ENCODE measurements at places on chromosomes 16 and 17.

- DNase-seq = peak; percentile 15
Observed at GRCh38 chr17:4142107-4142900, 526 bp downstream of the ZZEF1 start.

DNA sequence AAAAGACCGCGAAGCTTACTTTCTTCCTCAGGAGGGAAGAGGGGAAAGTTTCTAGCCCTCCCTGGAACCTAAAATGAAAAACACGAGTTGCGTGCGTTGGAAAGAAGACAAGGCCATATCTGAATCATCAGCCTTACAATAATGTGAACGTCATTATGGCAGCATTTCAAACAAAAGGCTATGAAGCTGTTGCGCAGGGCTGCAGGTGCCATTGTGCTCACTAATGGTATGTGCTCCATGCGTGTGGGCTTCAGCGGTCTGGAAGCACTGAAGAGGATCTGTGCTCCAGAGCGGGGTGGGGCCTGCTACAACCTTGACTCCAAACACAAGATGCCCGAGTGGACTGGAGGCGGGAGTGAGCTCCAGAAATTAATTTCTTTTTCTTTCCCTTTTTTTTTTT is 12.1 kb upstream of the CYB5B start:
- DNase-seq = no peak

DNA sequence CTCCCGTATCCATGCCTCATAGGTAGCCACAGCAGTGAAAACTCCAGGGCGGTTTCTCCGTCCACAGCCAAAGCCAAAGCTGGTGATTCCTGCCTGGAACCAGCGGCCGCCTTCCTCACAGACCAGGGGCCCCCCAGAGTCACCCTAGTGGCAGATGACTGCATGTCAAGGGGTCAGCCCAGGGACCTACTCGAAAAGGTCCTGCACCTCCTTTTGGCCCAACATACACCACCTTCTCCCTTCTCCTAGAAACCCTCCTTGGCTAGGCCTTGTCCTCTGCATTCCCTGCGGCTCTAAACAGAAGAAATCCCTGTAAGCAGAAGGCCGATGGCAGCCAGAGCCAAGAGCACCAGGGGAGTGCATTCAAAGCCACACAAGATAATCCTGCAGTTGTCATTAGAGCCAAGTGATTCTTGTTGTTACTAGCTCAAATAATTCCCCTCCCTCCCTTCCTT is 6.1 kb downstream of the PRSS36 start:
- DNase-seq = no peak

- no peak for DNase-seq
Observed at GRCh38 chr17:73634629-73635028, 9.6 kb downstream of the SDK2 start.

GRCh38 chr16:50360033-50360778 is 8.6 kb downstream of the BRD7 start:
- DNase-seq = no peak

DNA sequence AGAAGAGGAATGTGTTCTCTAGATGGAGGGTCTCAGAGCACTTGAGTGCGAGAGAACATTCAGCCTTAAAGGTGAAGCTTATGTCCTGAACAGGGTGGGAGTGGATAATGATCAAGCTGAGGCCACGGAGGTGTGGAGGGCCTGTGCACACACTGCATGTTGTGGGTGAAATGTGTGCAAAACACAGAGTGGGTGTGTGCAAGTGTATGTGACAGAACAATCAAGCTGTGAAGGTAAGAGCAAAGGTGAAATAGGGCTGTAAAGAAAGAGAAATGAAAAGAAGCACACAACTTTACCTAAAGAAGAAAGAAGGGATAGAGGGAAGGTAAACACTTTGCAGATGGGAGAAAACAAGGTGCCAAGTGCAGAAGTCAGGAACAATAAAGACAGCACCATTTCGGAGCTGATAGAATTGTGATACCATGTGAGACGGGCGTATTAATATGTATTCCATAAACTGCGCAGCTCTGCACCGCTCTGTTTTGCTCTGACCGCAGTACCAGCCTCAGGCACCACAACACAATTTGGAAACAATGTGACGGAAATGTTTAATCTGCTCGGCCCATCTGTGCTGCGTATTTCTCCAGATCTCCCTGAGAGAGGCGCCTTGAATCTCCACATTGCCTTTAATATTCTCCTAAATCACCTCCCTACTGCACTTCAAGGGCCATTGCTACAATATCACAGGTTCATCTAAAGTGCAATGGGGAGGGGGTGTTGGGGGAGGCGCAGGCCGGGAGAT is 40.6 kb downstream of the SNX11 start:
- no peak for DNase-seq

- DNase-seq = no peak
Observed at GRCh38 chr17:45127548-45128300, 4.6 kb downstream of the PLCD3 start.

- no peak for DNase-seq
Observed at GRCh38 chr16:81779536-81780320, 637 bp downstream of the PLCG2 start.

GRCh38 chr16:81544700-81545271 is 100.2 kb downstream of the CMIP start:
- DNase-seq = no peak

GRCh38 chr17:64426596-64426995 is 22.3 kb upstream of the MILR1 start:
- no peak for DNase-seq

DNA sequence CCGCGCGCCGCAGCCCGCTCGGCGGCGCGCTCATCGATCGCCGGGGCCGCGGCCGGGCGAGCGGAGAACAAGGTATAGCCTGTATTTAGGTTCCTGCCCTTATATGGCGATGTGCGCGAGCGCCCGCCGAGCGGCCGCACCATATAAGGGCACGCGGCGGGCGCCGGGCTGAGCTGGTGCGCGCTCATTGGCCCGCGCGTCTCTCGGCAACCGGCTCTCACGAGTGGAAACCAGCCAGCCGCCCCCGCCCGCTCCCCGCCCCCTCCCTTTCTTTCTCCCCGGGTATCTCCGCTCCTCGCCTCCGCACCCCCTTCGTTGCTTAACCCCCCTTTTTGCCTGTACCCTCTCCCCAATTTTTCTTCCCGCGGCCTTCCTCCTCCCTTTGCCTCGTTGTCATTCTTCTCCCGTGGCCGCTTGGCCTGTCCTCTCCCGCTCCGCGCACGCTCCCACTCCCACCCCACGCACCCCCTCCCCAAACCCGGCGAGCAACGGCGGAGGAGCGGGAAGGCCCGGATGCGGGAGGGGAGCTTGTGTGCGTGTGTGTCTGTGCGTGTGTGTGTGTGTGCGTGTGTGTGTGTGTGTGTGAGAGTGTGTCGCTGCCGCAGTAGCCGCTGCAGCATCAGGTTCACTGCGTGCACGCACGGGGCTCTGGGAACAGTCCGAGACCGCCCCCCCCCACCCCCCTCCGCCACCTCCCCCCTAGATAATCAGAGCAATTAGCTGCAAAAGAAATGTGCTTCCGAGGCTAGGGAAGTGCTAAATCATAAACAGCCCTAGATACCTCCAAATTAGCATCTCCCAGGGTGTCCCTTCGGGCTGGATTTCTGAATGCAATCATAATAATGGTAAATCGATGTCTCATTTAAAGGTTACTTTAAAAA is 13.5 kb upstream of the CBX8 start:
- peak; percentile 70 for DNase-seq

DNA sequence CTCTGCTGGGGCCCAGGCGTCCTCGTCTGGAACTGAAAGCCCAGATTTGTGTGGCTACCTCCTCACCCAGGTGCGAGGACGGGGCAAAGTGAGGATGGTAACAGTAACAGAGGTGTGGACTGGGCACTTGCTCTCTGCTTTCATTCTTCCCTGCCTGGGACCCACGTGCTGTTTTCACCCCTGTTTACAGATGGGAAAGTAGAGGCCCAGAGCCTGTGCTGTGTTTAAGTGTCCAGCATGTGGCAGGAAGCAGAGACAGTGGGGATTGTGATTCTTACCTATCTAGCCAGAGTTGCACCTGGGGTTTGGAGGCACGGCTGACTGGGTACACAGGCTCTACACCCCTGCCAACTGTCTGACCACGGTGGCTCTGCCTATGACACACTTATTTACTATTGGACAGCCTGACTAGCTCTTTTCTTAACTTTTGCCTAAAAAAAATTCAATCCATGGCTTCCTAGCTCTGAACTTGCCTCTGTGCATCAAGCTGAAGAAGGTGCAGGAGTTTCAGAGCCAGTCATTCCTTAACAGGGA is 155.4 kb downstream of the CLEC16A start:
- no peak for DNase-seq

DNA sequence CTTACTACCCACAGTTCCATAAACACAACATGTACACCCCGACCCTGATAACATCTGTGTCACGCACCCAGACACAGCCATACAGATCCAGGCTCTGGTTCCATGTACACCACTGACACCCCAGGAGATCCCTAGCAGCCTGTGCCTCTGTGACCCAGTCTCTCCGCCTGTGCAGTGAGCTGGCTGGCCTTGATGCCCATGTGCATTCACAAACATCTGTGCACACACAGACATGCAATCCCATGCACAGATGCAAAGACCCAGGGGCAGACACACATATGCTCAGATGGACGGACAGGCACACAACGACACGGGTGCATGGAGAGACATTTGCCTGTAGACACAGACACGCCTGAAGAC is 4.1 kb downstream of the CCDC102A start:
- DNase-seq = no peak

DNA sequence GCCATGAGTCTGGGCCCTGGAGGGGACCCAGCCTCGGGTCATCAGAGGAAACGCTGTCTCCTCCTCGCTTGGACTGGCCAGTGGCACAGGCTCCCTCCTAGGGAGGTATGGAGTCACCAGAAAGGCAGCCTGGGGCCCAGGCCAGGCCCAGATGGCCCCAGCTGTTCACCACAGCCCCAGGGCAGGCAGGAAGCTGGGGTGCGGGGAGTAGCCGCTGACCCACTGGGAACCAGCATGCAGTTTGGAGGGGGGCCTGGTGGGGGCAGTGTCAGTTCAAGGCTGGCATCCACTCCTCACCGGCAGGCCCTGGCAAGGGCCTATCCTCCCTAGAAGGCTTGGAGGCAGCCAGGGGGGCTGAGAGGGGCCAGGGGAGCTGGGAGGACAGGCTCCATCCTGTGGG is 48.8 kb downstream of the SDK2 start:
- no peak for DNase-seq

DNA sequence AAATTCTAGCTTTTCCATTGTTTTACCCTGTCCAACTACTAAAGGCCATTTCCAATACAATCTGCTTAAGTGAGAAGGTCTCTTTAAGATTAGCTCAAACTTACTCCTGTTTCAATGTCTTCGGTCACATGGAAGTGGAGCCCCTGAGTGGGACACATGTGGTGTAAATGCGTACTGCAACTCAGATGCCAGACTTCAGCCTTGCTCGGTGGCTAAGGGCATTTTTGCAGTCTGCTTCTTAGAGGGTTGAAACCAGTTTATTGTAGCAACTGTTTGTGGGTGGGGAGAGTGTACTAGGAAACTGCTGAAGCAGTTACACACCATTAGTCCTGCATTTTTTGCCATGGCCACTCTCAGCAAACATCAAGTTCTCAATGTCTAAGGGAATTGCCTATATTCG is 140.6 kb downstream of the PARN start:
- DNase-seq = no peak

- DNase-seq = no peak
Observed at GRCh38 chr16:11359370-11359769, 14.1 kb downstream of the RMI2 start.

DNA sequence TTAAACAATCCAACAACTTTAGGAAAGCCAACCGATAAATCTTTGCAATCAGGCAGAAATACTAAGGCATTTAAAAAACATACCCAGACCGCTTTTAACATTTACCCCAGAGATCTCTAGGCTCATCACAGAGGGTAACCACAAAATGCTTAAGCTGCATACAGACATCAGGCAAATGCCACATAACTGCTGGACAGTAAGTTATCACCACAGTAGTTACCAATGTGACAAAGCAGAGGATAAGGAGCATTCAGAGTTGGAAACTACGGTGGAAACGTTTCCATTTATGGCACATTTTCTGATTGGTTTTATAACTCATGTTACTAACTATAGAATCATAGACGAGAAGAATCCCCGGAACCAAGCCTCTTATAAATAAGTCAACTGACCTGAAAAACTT is 77.5 kb downstream of the KANSL1 start:
- no peak for DNase-seq

DNA sequence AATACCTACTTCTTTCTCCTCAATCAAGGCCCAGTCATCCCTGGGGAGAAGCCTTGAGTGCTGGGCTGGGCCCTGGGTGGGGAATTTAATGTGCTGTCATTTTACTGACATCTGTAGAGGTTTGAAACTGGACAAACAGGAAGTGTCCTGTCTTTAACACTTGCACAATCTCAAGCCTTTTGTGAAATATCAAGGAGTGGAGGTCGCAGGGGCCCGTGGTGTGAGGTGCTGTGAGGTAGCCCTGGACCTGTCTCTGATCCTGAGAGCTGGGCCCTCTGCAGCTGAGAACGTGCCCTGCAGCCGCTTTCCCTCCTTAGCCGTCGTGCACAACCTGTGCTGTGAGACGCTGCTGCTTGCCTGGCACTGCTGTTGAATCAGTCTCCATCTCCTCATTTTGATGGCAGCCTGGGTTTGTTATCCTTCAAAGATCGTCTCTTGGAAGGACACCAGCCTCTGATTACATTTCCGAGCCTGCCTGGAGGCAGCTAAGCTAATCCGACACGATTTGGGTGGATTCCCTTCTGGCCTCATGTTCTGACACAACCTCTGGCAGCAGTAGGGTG is 29.9 kb downstream of the SMARCE1 start:
- DNase-seq = no peak

DNA sequence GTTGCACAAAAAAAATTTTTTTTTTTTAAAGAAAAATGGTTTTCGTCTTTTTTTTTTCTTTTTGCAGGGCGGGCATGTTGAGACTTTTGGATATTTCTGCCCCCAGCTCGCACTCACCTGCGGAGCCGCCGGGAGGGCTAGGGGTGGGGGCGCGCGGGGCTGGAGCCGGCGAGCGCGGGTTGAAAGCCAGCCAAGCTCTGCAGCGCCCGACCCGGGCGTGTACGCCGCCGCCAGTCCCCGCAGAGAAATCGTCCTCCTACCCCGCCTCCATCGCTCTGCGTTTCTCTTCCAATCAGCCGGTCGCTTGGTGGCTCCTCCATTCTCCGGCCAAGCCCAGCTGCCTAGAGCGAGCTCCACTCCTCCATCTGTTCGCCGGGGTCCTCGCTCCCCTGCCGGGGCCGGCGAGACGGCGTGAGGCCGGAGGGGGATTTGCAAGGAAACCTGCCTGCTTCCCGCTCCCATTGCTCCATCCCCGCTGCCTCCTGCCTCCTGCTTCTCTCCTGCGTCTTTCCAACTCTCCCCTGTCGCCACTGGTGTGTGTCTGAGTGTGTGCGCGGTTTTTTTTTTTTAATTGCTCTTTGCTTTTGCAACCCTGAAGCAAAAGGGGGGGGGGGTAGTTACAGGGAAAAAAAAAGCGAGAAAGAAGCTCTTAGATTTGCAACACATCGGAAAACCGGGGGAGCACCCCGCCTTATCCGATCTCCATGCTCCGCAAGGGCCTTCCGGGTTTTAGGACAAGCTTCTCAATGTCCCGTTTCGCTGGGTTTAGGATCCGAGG is 1.8 kb upstream of the UBTF start:
- DNase-seq = peak; percentile 34

- no peak for DNase-seq
Observed at GRCh38 chr16:2852731-2853507, 5.1 kb downstream of the PRSS22 start.
